ENCODE measurements at places on chromosomes 13 and 19.

GRCh38 chr13:41259875-41260501, 3.4 kb downstream of the MTRF1 start:
- DNase-seq: peak; percentile 69

DNA sequence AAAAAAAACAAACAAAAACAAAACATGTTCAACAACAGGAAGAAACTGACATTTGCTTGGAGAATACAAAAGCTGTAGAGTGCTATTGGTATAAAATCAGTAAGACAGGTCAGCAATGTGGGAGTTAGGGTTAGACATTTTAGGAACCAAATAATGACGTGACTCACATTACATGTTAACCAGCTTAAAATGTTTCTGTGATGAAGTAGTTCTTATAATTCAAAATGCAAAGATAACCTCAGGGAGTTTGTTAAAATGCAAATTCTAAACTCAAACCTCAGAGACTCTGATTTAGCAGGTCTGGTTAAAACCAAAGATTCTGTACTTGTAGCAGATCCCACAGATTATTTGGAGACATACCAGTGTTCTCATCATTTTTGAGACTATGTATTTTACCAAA, 549.4 kb upstream of the SLITRK1 start:
- DNase-seq: no peak

- DNase-seq: no peak
Observed at GRCh38 chr13:23811366-23812062, 77.7 kb downstream of the MIPEP start.

DNA sequence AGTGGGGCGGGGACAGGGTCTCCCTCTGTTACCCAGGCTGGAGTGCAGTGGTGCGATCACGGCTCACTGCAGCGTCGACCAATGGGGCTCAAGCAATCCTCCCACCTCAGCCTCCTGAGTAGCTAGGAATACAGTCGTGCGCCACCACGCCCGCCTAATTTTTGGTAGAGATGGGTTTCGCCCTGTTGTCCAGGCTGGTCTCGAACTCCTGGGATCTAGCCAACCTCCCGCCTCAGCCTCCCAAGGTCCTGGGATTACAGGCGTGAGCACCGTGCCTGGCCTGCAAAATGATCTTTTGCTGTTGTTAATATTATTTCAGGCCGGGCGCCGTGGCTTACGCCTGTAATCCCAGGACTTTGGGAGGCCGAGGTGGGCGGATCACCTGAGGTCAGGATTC, 621 bp upstream of the TGDS start:
- DNase-seq: no peak

DNA sequence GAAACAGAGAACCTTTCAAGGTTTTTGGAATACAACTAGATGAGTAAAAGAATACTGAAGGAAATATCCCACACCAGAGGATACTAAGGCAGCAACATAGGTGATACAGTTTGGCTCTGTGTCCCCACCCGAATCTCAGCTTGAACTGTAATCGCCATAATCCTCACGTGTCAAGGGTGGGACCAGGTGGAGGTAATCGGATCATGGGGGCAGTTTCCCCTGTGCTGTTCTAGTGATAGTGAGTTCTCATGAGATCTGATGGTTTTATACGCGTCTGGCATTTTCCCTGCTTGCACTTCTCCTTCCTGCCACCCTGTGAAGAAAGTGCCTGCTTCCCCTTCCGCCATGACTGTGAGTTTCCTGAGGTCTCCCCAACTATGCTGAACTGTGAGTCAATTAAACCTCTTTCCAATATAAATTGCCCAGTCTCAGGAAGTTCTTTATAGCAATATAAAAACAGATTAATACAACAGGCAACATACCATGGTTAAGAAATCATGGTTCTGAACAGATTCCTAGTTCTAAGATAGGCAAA, 97.0 kb downstream of the ABCC4 start:
- DNase-seq: no peak

DNA sequence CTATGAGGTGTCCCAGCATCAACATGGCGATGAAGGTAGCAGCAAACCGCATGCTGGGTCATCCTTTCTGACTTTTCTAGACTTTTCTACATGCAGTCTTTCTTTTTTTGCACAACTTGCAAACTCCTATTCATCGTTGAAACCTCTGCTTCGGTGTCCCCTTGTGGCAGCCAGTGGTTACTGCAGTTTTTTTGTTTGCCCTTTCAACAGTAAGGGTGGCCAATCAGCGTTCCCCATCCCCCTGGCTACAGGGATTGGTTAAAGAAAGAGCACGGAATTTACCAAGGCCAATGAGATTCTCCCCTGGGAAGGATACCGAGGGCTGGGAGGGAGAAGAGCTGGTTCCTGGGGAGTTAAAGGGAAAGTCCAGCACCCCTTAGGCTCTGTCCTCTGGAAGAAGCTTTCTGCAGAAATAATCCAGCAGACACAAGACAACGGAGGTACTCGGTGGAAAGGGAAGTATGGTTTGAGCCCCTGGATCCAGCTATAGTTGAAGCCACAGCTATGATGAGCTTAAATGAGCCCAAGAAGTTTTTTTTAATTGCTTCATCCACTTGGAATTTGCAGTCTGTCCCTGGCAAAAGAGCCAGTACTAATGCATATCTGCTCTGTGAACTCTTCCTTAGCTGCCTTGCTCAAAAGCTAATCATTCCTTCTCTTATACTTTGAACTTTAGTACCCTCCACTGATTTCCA, 5.6 kb upstream of the LSM4 start:
- peak; percentile 84 for DNase-seq

GRCh38 chr19:54333586-54334298, 5.2 kb downstream of the LILRA4 start:
- no peak for DNase-seq

DNA sequence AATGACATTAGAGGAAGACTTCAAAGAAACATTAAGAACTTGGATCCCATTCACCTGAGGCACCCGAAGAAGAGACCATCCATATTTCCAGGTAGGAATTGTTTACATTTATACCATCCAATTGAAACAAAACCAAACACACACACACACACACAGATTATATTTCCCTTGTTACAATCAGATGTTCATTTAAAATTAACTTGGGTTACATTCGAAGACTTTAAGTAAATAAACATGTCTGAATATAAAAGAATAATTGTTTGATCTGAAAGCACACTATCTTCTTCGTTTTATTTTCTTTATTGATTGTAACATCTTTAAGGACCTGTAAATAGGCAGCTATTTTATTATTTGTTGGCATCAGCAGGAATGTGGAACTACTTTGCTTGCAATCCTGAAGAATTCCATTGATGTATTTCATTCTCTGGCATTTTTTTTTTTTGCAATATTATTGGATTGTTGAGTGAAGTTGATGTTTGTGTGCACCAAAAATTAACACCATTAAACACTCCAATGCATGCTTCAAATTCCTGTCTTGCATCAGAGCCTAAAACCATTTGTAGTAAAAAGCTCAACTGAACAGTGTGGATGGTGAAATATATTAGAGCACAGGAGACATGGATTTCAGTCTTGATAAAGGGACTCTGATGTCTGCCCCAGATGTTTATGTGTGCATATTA, 85.3 kb upstream of the FRY start:
- DNase-seq: no peak

DNA sequence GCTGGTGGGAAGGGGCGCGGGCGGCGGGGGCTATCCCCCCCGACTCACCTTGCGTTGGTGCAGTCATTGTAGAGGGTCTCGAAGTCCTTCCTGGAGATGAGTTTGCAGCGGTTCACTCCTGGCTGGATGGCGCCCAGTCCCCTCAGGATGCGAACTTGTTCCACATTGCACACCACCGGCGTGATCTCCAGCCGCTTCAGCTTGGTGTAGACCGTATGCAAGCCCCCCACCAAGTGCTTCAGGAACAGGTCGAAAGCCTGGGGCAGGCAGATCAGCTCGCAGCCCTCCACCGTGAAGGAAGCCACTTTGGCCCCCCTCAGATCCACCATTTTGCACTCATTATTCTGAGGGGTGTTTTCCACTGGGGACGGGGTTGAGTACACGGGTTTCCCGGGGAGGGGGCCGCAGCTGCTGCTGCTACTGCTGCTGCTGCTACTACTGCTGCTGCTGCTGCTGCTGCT, 1.1 kb downstream of the DACH1 start:
- DNase-seq: no peak

DNA sequence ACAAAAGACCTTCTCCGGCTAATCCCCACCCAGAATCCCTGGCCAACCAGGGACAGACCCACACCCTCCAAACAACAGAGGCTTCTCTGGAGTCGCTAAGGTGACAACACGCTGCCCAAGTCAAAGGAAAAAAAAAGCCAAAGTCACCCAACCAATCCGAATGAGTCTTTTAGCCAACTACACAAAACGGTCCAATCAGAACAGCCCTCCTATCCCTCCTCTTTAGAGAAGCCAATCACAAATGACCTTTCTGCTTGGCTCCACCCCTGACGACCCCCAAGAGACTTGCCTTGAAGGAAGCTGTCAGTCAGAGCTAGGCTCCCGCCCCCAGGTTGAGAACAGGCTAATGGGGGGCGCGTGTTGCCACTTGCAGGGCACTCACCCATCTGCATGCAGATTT, 6.6 kb upstream of the FBXW9 start:
- DNase-seq: no peak

DNA sequence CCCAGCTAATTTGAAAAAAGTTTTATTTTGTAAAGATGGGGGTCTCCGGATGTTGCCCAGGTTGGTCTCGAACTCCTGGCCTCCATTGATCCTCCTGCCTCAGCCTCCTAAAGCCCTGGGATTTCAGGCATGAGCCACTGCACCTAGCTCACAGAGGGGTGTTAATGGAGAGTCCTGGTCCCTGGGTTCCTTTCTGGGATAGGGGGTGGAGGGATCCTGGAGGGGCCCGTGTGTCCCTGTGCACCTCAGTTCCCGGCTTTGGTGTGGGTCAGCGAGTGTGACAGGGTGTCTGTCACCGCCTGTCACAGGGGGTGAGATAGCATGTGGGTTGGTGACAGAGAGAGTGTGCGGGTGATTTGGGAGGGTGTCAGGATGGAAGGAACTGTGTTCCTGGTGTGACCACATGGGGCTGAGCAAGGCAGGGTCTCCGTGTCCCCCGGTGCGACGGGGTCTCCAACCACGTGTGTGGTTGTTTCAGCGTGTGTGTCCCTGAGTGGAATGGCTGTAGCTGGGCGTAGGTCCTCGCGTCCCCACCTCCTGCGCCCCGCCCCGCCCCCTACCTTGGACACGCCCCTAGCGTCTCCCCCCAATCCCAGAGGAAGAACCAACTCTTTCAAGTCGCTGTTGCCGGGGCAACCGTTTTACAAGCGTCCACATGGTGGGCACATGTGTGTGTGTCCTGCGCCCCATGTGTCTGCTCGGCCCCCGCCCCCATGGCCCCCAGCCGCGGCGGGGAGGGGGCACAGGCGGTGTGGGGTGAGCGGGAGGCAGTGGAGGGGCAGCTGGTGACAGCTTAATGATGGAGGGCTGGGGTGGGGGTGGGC, 2.9 kb upstream of the NRTN start:
- DNase-seq: no peak

GRCh38 chr13:94411747-94412146, 67.7 kb downstream of the DCT start:
- DNase-seq: no peak

- DNase-seq: no peak
Observed at GRCh38 chr19:56103027-56103614, 18.0 kb downstream of the ZNF787 start.

DNA sequence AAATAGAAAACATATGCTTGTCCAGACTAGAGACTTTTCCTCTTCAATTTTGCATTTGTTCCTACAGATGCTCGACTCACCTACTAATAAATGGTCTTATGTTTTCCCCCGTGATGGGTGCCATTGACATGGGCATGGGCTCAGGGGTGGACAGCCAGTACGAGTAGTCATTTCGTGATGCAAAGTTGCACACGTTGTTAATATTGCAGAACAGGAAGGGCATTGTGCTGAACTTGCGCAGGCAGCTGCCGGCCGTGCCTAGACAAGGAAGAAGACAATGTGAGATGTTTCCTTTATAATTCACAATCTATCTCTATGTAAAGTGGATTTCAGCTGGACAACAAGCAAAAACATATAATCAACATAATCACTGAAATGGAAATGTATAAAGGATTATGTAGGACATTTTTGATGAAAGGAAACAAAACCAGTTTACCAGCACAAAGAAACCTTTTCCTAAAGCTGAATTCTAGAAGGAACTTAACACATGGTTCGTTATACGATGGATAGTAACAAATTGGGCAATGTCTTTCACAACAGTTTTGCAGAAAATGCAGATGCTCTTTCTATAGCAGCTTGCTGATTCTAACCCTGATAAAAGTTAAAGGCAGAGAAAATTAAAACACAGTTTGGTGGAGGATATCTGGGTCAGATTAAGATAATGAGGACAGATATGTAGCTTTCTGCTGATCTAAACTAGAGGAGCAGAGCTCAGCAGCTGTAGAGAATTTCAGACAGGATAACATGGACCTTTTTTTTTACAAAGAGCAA, 145.7 kb downstream of the COL4A1 start:
- no peak for DNase-seq

DNA sequence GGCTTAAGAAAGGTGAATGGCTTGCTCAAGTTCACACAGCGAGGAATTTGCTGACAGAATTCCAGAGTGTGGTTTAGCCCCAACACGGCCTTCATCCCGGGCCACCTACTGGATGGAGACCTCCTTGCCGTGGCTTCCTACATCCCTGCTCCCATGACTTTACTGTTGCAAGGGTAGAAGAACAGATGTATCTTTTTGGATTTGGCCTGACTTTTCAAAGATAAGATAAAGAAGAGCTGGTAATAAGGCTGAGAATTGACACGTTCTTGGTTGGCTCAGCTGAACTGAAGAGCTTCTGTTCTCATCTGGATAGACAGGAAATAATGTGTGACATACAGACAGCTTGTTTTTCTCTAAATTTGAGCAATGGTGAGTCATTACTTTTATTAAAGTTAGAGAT, 113.1 kb downstream of the KLF5 start:
- DNase-seq: no peak

DNA sequence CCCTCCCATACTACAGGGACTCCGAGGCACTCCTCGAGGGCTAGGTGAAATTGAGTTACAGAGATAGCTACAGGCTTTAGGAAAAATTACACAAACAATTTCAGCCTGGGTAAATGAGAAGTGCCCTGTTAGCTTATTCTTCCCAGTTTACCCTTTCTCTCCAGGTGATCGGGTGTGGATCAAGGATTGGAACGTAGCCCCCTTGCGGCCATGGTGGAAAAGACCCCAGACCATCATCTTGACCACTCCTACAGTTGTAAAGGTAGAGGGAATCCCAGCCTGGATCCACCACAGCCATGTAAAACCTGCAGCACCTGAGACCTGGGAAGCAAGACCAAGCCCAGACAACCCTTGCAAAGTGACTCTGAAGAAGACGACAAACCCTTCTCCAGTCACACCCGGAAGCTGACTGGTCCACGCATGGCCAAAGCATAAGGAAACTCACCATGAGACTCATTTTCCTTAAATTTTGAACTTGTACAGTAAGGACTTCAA, 600.6 kb downstream of the UQCRFS1 start:
- no peak for DNase-seq

DNA sequence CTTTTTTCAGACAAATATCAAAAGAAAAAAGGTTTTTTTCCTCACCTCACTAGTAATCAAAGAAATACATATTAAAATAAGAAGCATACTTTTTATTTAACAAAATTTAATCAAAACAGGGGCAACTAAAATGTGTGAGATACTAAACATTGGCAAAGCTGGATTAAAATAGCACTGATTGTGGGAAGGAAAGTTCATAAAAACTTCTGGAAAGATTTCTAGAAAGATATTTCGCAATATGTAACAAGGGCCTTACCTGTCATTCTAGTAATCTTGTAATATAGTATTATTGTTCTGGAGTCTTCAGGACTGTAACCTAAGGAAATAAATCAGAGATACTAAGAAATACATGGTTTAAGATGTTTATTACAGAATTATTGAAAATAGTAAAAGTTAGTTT, 482.5 kb downstream of the SUCLA2 start:
- no peak for DNase-seq

GRCh38 chr13:46751811-46752635, 44.9 kb downstream of the ESD start:
- DNase-seq: no peak
